Activated B cell treated with CpG ODN at 0.5 μM for 24 hours (primary cell): ENCODE measurements at places on chromosomes 1 and 21. TPM values are rescaled to one million over a fixed set of nuclear protein-coding genes. Genes with fewer than 3 reads are reported as not detected.

FCRLB gene
- 2.1 and 2.4 TPM in 2 replicates for total RNA-seq

FCRL2 gene
- total RNA-seq: 48.0 and 51.6 TPM in 2 replicates

CR1L gene
- total RNA-seq: 0.60 and 0.73 TPM in 2 replicates

KISS1 gene
- total RNA-seq: not detected in 2 replicates

GJA5 gene
- total RNA-seq: not detected in 2 replicates

- no peak for DNase-seq
Observed at GRCh38 chr21:14722841-14723483, 176.8 kb upstream of the SAMSN1 start.

- no peak for DNase-seq
Observed at GRCh38 chr1:50425376-50426107, 2.3 kb upstream of the DMRTA2 start.

GRCh38 chr1:2629627-2630497 is 3.0 kb downstream of the MMEL1 start:
- DNase-seq: no peak

- DNase-seq: no peak
Observed at GRCh38 chr1:15994590-15995351, 9.3 kb upstream of the SRARP start.

- no peak for DNase-seq
Observed at GRCh38 chr1:18719786-18720451, 89.3 kb downstream of the PAX7 start.

GRCh38 chr1:116904791-116905320 is 4.9 kb upstream of the PTGFRN start:
- no peak for DNase-seq

GRCh38 chr1:114720492-114720891 is 3.9 kb upstream of the NRAS start:
- DNase-seq: no peak

DNA sequence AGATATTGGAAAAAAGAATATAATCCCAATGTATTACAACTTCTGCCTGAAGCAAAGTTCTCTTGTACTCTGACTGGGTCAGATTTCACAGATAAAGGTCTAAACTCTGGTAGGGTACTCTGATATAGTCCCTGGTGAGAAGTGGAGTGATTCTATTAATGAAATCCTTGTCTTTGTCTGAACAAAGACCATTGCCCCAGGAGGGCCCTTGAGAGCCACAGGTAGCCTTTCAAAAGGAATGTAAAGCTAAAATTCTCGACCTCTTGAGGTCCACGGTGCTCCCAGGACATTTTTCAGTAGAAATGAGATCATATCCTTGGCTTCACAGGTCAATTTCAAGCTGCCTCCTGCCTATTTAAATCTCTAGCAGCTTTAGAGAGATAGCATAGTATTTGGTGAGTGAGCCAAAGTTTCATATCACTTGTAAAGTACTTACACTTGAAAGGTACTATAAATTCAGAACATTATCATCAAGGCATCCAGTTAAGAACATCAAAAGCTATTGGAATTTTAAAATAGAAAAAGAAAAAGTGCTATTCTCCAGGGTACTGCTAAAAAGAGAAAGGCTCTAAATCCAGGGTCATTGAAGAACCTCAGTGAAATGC is 10.1 kb downstream of the TNNI3K start:
- DNase-seq: no peak

DNA sequence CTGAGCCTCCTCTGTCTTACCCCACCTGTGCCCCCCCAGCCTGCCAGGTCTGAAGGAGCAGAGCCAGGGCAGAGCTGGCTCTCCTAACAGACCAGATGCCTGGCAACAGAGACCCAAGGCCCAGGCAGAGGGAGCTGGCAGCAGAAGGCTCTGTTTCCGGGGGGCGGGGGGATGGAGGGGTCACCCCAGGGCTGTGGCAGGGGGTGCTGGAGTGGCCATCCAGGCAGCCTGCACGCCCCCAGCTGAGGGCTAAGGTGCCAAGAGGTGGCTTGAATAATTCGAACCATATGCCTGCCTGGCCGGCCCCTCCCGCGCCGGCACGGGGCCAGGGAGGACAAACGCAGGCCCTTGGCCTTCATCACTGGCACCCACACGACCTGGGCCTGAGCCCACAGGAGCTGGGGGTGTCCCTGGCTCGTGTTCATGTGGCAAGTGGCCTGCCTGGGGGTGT is 16.0 kb upstream of the PLEKHG5 start:
- DNase-seq: no peak

DNA sequence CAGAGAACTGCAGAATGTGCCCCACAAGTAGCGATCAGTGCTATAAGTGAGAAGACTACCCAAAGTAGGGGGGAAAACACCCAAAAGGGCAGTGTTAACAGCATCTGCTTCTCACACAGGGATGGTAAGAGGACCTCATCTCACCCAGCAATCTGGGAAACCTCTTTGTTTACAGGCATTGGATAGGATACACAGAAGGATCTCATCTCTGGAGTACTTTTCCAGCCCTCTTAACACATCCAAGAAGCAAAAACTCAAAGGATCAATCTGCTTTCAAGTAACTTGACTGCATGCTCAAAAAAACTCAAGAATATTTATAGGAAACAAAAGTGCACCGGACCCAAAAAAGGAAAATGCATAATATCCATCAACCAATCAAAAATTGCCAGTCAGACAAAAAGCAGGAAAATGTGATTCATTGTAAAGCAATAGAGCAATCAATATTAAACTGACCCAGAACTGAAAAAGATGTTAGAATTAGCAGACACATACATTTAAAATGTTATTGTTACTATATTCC is 311.0 kb upstream of the CXADR start:
- no peak for DNase-seq

- DNase-seq: no peak
Observed at GRCh38 chr1:9821710-9822109, 2.1 kb downstream of the CLSTN1 start.
